ENCODE measurements at places on chromosomes 2 and 18.

DNA sequence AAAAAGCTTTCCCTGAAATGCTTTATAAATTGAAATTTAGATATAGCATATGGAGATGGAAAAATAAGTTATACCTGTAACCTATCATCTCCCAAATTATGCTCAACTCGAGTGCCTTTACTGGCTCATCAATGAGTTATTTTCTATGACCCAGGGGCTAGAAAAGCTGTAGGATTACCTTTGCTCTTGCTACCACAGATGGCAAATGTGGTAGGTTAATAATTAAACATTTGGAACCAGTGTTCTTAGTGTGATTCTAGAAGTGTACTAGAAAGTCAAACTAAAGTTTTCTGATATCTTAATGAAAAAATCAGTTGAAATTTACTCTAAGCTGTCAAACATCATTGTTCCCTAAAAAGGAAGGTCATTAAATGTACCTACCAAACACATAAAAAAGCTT is 22.5 kb downstream of the ALS2 start:
- no peak for DNase-seq

DNA sequence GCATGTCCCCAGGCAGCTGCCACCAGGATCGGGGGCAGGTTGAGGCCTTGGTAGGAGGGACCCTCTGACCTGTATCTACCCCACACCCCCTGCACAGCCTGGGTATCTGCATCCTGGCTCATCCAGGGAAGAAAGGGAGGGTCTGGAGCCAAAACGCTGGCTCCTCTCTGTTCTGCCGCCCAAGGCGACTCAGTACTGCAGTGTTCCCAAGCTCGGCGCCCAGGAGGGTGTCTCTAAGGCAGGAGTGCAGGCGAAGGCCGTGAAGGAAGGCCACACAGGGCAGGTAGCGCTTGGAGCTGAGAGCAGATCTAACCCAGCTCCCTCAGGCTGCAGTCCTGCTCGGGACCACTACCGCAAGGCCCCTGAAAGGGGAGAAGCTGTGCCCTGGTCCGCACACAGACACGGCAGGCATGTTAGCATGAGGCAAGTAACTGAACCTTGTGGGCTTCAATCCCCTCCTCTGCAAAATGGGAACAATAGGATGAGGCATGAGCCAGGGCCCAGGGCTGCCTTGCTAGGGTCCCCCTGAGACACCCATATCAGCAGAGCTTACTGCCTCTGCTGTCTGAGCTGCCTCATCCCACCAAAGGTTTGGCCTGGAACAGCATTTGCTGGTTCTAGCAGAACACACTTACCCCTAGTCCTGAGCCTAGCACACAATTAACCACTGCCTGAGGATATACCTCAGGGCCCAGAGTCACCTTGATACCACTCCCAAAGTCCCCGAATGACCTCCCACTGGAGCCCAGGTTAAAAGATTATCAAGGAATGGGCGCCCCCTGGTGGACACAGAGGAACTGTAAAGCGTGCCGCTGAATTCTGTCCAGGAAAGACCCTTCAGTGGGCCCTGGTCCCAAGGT is 6.5 kb downstream of the PTMA start:
- DNase-seq, result peak; percentile 55

DNA sequence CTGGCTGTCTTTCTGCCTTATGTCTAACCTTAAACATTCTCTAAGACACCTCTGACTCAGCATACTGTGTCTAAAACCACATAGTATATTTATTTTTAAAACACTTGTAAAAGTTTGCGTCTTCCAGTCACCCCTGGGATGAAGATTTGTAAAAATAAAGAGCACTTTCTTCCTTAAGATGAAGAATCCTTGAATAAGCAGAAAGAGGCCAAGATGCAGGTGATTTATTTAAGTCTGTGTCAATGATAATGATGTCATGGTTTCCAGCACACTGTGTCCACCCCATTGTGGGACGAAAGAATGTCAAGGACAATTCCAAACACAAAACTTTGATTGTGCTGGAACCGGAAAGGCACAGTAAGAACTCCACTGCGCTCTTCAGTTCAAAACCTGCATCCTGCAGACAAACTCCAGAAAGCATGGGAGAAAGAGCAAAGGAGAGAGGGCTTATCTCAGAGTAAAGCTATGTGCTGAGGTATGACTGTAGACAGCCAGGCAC is 92.9 kb downstream of the ZEB2 start:
- no peak for DNase-seq

DNA sequence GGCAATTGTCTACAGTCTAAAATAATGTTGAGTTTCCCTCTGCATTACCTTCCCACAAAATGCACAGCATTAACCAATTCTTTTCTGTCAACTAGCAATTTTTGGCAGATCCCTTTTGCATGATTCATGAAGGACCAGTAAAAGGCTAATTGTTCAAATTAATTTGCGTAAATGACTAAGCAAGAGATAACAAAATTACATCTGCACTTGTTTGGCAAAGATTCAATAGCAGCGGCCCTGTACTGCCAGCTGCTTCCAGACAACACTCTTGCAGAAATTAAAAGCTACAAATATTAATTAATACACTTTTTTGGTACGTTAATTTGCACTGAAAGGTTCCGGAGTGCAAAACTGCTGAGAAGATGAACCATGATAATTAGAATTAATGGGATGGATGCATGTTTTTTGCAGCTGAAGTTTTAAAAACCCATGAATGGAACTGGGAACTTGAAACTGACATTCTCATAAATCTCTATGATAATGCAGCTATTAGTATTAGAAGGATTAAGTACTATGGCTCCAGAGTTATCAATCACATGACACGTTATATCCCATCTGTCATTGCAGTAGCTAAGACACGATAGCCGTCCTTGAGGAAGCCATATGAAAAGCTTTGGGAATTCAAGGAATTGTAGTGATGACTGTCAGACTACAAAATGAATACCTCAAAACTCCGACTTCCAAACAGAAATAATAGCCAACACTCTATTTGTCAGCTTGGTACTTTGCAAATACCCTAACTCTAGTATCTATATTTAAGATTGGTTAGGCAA is 1268.3 kb upstream of the ACVR2A start:
- DNase-seq, result no peak

- no peak for DNase-seq
These were observed 1.3 kb downstream of the KIAA2012 start for GRCh38 chr2:202074324-202074723.

DNA sequence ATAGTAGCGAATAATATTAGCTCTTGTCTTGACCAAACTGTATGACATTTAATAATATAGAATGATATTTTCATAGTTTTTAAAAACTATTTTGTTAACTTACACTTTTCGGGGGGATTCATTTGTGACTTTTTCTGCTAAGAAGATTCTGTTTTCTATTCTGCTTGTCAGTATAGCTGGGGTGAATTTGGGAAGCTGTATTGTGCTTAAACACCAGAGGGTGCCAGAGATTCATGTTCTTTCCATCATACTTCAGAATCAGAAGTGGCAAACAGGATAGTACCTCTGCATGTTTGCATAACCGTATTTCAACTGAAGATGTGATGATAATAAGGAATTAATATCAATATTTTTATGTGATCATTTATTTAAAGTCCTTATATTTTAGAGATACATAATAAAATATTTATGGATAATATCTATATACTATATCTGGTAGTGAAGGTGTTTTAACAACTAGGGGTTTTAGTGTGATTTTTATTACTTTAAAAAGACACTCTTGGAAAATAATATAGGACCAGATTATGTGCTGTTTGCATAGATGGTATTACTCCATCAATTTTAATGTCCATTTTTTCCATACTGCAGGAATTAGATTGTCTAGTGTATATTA is 81.0 kb downstream of the TAF4B start:
- no peak for DNase-seq

- no peak for DNase-seq
These were observed 40.3 kb downstream of the AP1S3 start for GRCh38 chr2:223797037-223797436.

GRCh38 chr18:75530566-75531211 is 103.2 kb upstream of the SMIM21 start:
- no peak for DNase-seq

- no peak for DNase-seq
These were observed 38.0 kb downstream of the STEAP3 start for GRCh38 chr2:119261493-119262225.

GRCh38 chr2:1422716-1423285 is 9.5 kb downstream of the TPO start:
- no peak for DNase-seq

GRCh38 chr2:179952658-179953057 is 54.4 kb downstream of the CWC22 start:
- DNase-seq, result no peak

DNA sequence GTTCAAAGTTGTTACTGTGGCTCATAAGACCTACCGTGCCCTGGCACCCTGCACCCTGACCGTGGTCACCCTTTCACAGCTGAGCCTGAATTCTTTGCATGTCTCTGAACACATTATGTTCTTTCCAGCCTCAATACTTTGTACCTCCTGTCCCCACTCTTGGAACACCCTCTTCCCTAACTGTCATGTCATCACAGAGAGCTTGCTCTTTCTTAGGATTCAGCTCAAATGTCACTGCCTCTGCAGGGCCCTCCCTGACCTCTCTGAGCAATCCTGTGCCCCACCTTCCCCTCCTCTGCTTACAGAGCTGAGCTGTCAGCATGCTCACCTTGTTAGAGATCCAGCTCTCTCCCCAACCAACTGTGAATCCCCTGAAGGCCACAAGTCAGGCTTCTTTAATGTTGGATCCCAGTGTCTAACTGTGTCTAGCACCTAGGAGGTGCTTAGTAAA is 15.0 kb downstream of the PRKAG3 start:
- no peak for DNase-seq

- DNase-seq, result no peak
These were observed 96.5 kb upstream of the BOD1L2 start for GRCh38 chr18:57050310-57050949.

- DNase-seq, result no peak
These were observed 66.9 kb downstream of the BCL11A start for GRCh38 chr2:60486551-60486950.

DNA sequence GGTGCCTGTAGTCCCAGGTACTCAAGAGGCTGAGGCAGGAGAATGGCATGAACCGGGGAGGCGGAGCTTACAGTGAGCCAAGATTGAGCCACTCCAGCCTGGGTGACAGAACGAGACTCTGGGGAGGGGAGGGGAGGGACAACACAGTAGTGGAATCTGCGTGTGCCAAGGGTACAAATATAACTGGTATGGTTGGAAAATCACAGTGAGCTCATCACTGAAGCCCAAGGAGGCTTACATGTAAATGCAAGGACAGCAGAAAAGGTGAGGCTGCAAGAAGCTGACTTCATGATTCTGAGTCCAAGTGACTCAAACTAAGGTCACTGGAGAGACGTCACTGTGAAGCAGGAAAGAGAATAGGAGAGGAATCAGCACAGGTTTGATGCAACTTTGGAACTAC is 9.2 kb downstream of the SEPTIN10 start:
- DNase-seq, result no peak

GRCh38 chr2:21422050-21422449 is 298.3 kb downstream of the TDRD15 start:
- no peak for DNase-seq

DNA sequence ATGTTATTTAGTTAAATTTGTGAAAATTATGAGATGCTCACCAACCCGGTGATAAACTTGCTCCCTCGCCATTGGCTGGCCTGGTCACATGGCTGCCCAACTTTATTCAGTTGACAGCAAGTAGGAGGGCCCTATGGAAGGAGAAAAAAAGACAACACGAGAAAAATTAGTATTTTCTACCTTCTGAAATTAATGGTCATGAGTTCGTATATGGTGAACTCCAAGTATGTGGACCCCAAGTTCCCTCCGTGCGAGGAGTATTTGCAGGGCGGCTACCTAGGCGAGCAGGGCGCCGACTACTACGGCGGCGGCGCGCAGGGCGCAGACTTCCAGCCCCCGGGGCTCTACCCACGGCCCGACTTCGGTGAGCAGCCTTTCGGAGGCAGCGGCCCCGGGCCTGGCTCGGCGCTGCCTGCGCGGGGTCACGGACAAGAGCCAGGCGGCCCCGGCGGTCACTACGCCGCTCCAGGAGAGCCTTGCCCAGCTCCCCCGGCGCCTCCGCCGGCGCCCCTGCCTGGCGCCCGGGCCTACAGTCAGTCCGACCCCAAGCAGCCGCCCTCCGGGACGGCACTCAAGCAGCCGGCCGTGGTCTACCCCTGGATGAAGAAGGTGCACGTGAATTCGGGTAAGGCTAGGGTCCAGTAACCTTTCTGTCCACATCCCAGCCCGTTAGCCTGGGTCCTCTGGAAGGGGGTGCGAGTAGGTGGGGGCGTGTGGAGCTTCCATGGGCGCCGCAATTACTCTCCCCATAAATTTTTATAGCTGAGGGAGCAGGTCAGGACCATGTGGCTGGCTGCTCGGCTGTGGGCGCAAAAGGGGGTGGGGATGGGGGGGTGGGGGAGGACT is at the start of gene HOXD4:
HOXD4 (plus strand) TSS at position 109 of the 846 bp plus-strand sequence; CDS start at position 193, 84 bp downstream.
- DNase-seq, result no peak

GRCh38 chr2:6506361-6506794 is 359.3 kb downstream of the CMPK2 start:
- DNase-seq, result no peak

GRCh38 chr2:67701011-67701410 is 303.9 kb downstream of the ETAA1 start:
- no peak for DNase-seq

GRCh38 chr2:25197336-25198208 is 29.2 kb upstream of the POMC start:
- DNase-seq, result no peak

DNA sequence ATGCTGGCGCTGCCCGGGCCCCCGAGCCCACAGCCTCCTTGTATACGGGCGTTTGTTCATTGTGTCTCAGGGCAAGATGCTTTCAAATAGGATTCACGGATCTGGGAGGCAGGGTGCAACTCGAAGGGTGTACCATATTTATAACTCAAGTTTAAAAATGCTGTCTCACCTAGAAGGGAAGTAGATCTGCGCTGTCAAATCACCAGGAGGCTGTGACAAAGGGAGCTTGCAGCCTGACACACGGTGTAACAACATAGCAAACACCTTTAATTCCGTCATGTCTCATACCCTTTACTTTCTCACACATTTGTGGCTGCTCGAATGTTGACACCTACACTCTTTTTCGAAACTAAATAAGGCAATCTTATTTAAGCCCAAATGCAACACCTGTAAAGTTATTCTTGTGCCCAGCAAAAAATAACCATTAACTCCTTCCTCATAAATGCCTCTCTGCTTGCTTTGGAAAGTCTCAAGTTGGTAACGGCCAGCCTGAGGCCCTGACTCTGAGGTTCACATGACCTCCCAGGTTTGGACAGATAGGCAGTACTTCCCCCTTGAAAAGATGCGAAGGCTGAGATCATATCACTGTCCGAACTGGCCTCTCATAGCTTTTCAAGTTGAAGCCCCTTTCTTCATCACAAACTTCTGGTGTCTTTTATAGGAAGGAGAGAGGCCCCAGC is 11.6 kb downstream of the ZEB2 start:
- DNase-seq, result no peak

DNA sequence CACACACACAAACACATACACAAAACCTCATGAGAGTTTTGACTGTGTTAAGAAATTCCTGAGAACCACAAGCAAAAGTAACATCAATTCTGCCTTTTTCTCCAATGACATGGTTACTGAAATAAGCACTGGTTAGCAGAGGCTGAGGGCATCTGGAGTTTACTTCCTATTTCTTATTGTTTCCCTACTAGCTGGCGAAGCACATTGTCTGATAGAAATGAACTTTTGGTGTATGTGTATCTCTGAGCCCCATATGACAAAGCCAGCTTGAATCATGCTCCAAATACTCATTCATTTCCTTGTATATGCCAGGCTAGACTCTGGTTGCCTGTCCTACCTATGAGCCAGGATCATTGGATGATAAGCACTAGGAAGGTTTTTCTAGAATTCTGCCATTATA is 203.1 kb downstream of the NCKAP5 start:
- no peak for DNase-seq

Measured in stimulated activated CD8-positive, alpha-beta memory T cell treated with anti-CD3 and anti-CD28 coated beads, Interleukin-7, amount 100 ng/mL, for 4 hours (primary cell).